Activated naive CD8-positive, alpha-beta T cell treated with anti-CD3 and anti-CD28 coated beads, Interleukin-2, amount 10 ng/mL, durations not matched to agents 7 days and 5 days (primary cell): ENCODE measurements at places on chromosomes 7 and 10. TPM values are rescaled to one million over a fixed set of nuclear protein-coding genes. Genes with fewer than 3 reads are reported as not detected.

MMP21 gene
- total RNA-seq, result 0.20 TPM

CUBN gene
- 3.2 TPM for total RNA-seq

AKR1C1 gene
- 1.1 TPM for total RNA-seq

LIPJ gene
- not detected for total RNA-seq

HABP2 gene
- not detected for total RNA-seq

TMEM236 gene
- total RNA-seq, result 0.11 TPM

UTF1 gene
- total RNA-seq, result not detected

DNA sequence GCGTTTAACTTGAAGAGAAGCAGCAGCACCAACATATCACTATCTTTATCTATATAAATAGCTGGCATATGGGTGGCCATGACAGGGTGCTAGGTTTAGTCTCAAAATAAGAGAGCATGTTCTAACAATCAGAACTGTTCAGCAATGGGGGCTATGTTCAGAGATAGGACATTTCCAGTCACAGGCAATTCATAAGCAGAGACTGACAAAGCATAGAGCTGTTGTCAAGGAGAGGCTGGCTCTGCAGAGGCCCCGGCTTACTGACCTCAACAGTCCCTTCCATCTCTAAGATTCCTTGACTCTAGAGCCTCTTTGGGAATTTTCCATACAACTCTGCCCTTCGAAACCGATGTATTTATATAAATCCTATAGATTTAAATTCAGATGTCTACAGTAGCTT lies 17.2 kb downstream of the ANK3 start:
- peaks cover 2% of the 10 kb centered on the region for H3K27me3 ChIP-seq
- DNase-seq, result no peak
- H3K4me1 ChIP-seq, result no peaks in the 10 kb centered on the region
- H3K4me3 ChIP-seq, result no peak overlapping the region
- no peaks in the 10 kb centered on the region for H3K36me3 ChIP-seq

DNA sequence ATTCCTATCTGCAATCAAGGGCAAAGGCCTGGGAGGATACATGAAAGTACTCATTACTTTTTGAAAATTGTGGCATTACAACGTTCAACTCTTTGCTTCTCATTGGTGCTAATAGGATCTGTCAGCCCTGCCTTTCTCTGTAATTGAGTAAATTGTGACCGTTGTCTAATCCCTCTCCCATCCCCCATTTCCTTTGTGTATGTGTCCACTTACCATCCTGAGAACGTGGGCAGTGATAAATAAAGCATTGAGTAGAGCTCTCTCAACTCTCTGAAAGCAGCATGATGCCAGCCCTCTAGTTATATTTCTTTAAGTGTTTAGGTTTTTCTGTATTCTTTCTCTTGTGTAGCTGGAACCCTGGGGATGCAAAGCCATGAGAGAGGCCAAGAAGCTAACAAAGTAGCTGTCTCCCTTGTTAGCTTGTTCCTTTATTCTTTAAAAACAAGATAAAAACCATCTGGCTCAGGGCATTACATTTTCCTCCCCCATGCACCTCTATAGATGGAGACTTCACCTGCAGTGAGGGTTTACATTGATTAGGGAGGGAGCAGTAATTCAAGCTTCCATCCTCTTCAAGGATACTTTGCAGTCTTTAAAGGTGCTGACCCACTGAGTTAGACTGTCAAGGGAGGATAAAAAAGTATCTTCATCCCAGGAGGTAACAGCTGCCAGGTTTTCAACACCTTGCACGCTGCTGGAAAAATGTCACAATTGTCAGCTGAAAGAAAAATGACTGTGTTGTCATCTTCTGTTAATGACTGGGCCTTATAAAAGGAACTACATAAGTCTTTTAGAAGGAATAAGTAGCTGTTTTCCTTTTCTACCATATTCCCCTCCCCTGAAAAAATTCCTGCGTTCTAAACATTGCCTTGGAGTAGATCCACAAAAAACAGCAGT lies 112.3 kb downstream of the BTRC start:
- H3K36me3 ChIP-seq, result no peaks in the 10 kb centered on the region
- peaks cover 3% of the 10 kb centered on the region for H3K4me1 ChIP-seq
- no peak overlapping the region for H3K4me3 ChIP-seq
- H3K27ac ChIP-seq, result no peak overlapping the region

DNA sequence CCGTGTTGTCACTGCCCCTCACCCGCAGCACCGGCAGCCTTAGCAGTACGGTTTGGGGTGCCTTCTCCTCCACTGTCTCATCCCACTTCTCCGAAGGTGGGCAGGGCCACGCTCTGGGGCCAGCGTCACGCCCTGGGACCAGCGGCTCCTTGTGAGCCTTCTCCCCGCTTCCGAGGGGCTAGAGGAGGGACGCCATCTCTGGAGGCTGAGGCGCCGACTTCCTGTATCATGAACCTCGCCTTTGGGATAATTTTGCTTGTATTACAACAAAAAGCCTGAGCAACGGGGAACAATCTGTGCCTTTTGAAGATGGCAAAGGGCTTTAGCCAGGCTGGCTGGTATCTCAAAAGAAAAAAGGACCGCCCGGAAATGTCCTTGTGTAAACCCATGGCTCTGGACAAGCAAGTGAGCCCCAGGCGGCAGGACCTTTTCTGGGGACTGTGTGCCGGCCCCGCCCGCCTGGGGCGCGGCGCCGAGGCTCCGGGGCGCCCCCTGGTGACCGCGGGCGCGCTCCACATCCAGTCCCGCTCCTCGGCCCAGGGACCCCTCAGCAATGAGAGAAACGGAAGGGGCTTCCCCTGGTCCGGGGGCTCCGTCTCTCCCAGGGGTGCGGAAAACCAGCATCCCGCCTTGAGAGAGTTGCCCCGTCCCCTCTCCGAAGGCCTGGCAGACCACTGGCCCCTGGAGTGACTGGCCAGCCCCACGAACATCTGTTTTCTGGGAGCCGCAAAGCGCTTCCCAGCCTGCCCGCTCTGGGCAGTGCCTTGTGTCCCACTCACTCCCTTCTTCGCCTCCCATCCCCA lies 3.8 kb downstream of the DEPP1 start:
- H3K27ac ChIP-seq, result peak overlapping the region; percentile 86
- no peaks in the 10 kb centered on the region for H3K27me3 ChIP-seq
- H3K36me3 ChIP-seq, result no peaks in the 10 kb centered on the region
- H3K4me1 ChIP-seq, result peaks cover 2% of the 10 kb centered on the region
